ENCODE measurements at places on chromosomes 4 and X.

GRCh38 chrX:49287665-49288064 lies 15.8 kb upstream of the GAGE10 start:
- no peak for DNase-seq

GRCh38 chr4:123478859-123479345 lies 82.3 kb downstream of the SPRY1 start:
- peak; percentile 22 for DNase-seq

GRCh38 chr4:183099537-183100297 lies 660 bp downstream of the WWC2 start:
- DNase-seq, result no peak

DNA sequence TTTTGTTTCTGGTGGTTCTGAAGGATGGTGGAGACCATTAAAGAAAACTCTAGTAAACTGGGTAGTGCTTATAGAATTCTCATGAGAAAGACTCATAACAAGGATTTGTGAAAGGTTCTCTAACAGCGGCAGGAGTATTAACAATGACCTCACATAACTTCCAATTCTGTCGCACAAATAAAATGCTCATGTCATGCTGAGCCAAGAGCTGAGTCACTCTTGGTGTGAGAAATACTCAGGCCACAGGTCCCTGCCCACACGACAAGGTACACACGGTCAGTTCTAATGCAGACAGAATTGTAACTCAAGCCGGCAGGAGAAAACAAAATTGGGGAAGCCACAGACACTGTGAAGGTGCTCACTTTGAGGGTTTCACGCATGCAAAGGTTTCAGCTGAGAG lies 34.4 kb upstream of the C4orf50 start:
- DNase-seq, result no peak

DNA sequence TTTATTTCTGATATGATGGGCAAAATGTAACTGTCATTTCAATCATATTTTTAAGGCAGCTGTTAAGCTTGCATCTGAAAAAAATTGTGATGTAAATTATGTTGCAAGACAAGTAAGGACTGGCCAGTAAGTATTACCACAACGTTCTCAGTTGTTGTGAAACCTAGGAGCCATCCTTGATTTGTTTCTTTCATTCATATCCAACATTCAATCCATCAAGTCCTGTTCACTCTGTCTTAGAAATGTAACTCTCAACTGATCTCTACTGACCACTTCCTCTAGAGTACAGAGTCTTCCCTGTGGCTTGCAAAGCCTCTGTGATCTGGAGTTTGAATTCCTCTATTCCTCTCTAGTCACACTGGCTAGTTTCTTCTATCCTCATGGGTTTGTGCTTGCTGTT lies 161.4 kb upstream of the MAD2L1 start:
- DNase-seq, result no peak

GRCh38 chrX:141732031-141732430 lies 33.5 kb upstream of the SPANXD start:
- no peak for DNase-seq

DNA sequence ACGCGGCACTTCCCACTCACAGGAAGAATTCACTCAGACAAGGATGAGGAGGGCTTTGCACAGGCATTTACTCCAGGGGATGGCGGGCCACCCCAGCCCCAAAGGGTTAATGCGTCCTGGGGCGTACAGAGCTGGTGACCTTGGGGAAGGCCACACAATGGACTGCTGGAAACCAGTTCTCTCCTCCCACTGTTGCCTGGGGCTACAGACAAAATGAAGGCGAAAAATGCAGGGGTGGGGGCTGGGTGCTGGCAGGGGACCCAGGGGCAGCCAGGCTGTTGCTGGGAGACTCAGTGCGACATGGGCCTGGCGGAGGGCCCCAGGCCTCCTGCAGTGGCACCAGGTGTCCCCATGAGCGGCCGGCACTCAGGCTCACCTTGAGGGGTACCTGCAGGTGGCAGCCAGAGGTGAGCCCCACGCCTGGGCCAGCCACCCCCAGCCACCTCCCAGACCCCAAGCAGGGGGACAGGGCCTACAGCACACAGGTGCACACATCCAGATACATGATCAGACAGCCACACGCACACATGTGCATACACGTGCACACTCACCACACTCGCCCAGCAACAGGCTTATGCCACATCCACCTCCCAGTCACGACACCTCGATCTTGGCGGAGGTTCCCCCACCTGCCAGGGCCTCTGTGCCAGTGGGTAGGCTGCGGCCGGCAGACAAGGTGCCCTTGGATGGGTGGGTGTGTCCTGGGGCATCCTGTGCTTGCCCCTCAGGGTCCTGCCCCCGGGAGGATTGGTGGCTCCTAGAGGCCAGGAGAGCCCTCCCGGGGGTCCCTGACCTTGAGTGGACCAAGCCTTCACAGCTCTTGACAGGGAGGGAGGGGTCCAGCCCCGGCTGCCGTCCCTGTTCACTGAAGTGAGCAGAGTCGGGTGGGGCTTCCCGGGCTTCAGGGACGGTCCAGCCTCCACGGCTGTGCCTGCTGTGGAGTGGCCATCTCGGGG lies 13.1 kb downstream of the NAT8L start:
- DNase-seq, result no peak

- DNase-seq, result no peak
These were observed 33.8 kb downstream of the OTUD6A start for GRCh38 chrX:70096052-70096451.

- DNase-seq, result no peak
These were observed 117.1 kb downstream of the SPANXA1 start for GRCh38 chrX:141467442-141467841.

GRCh38 chr4:827209-828081 lies 1.5 kb upstream of the CPLX1 start:
- DNase-seq, result no peak

GRCh38 chr4:169922632-169923276 lies 103.4 kb downstream of the MFAP3L start:
- no peak for DNase-seq

DNA sequence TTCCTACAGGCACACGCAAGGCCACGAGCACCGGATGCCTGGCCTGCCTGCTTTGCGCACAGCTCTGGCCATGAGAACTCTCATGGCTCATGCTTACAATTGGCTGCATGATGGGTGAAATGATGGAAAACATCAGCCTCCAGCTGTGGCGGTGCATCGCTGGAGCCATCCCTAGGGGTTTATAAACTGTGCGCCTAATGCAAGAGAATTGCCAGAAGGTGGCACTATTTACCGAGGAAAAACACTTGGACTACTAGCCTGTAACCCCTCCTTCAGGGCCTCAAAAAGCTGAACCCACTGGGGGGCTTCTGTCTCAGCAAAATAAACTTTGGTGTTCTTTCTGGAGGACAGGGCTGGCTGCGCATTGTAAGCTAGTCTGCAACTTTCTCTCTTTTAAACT lies 51.9 kb downstream of the PHKA2 start:
- DNase-seq, result no peak

DNA sequence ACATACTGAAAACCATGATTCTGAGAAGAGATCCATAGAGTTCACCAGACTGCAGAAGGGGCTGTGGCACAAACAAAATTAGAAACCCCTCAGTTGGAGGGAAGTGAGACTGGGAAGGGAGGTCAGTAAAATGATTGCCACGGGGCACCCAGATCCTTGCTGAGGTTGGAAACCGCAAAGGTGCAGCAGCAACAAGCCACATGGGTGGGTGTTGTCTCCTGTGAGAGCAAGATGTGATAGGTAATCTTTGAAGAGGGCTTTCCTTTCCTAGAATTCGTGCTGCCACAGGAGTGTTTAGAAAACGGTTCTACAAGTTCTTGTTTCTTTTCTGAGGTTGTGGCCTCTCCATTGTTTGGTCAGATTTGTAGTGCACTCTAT lies 85.5 kb downstream of the NFKB1 start:
- DNase-seq, result no peak

- no peak for DNase-seq
These were observed 222.6 kb upstream of the PPARGC1A start for GRCh38 chr4:24112466-24112865.

- no peak for DNase-seq
These were observed 127.3 kb downstream of the CBR4 start for GRCh38 chr4:168882650-168883233.

GRCh38 chr4:823176-823760 lies 2.7 kb downstream of the CPLX1 start:
- no peak for DNase-seq

- no peak for DNase-seq
These were observed 166.7 kb downstream of the HS6ST2 start for GRCh38 chrX:132791714-132792113.

GRCh38 chr4:187090401-187090800 lies 366.7 kb upstream of the FAT1 start:
- no peak for DNase-seq

- no peak for DNase-seq
These were observed 476.4 kb upstream of the HS3ST1 start for GRCh38 chr4:11904846-11905739.

DNA sequence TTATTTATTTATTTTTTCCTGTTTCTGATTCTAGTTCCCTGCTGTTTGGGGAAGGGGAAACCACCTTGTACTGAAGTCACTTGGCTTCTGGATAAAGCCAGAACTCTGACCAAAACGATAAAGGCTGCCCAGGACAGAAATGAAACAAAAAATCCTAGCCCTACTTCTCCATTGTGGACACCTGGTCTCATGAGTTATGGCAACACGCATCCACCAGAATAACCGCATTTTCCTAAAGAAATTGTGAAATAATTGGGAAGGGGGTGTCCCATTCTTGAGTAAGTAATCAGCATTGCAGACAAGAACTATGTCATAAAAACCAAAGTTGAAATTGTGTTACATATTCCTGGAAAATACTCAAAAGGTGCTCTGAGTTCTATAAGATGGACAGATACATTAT lies 42.1 kb downstream of the SLC9A7 start:
- DNase-seq, result no peak

- no peak for DNase-seq
These were observed 28.3 kb upstream of the DYNLT3 start for GRCh38 chrX:37875675-37876074.

GRCh38 chr4:9994246-9994847 lies 26.9 kb downstream of the SLC2A9 start:
- no peak for DNase-seq

Measured in fibroblast of skin of left quadriceps (primary cell).